ENCODE measurements at places on chromosomes 7 and 10.

GRCh38 chr10:23512355-23513058, 73.6 kb downstream of the OTUD1 start:
- H3K4me3 ChIP-seq = no peak overlapping the region
- H3K27ac ChIP-seq = no peak overlapping the region
- DNase-seq = no peak
- H3K4me1 ChIP-seq = no peaks in the 10 kb centered on the region

GRCh38 chr7:148264933-148265557, 325.5 kb upstream of the C7orf33 start:
- H3K27me3 ChIP-seq = no peaks in the 10 kb centered on the region
- H3K27ac ChIP-seq = no peak overlapping the region
- peak; percentile 57 for DNase-seq

DNA sequence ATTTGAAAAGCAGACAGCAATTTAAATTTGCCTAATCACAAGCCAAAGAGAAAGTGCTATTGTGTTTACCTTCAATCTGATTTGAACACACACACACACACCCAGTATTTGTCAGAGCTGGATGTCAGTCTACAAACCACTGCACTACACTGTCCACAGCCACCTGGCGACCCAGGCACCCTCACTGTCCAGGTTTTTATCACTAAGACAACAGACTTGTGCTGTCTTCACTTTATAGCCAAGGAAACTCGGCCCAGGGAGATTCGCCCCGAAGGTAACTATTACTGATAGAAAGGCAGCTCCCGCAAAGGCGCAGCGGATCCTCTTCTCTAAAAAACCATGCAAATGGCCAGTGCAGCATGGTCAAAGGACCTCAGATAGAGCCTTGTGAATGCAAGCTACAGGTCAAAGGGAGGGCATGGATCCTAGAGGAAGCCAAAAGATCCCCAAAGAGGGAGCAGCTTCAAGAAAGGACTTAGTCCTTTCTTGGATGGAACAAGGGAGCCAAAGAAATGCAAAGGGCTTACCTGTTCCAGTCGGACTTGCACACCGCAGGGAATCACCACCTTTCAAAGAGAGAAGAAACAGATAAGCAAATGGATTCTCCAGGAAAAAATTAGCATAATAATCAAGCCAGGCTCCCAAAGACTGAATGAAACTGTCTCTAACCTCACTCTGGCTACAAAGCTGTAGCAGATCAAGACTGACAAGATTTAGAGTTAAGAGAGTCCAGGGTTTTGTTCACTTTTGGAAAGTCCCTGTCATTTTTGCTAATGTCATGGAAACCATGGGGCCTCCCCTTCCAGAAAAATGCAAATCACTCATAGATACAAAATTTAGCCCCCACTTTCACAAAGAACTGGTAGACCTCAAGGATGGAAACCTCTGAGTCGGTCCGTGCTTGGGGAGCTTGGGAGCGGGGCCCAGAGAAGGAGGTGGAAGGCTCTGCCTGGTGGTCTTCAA, 101.1 kb downstream of the TNS3 start:
- peaks cover 53% of the 10 kb centered on the region for H3K4me1 ChIP-seq
- no peak overlapping the region for H3K27ac ChIP-seq
- DNase-seq = no peak
- H3K27me3 ChIP-seq = no peaks in the 10 kb centered on the region

DNA sequence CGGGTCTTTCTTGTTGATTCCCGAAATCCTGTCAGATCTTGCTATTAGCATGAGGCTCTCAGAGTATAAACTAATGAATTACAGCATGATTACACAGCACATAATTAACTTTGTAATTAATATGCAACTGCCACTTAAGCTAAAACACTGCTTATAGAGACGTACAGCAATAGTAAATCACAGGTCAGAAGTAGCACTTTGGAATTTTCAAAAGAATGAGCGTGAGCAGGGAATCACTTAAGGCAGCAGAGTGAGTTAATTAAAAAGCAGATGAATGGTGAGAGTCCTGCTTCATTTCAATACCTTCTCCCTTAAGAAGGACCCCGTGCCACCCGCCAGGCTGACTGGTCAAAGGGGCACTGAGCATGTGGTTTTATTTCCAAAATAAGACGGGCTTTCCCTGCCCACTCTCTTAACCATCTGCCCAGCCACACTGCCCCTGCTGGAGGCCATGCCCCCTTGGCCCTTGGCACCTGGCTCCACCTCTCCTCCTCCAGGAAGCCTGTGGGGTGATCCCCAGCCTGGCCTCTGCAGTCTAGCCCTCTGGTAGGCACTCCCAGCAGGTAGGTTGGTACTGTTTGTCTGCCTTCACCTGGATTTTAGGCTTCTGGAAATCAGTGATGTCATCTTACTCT, 117.8 kb downstream of the ZMIZ1 start:
- no peaks in the 10 kb centered on the region for H3K27me3 ChIP-seq
- H3K4me1 ChIP-seq = peaks cover 85% of the 10 kb centered on the region
- no peak for DNase-seq
- peak overlapping the region; percentile 76 for H3K27ac ChIP-seq
- no peak overlapping the region for H3K4me3 ChIP-seq

- H3K27me3 ChIP-seq = no peaks in the 10 kb centered on the region
- peaks cover 14% of the 10 kb centered on the region for H3K36me3 ChIP-seq
- no peak overlapping the region for H3K4me3 ChIP-seq
- DNase-seq = no peak
These were observed 2.1 kb downstream of the MRPL32 start for GRCh38 chr7:42934291-42934690.

DNA sequence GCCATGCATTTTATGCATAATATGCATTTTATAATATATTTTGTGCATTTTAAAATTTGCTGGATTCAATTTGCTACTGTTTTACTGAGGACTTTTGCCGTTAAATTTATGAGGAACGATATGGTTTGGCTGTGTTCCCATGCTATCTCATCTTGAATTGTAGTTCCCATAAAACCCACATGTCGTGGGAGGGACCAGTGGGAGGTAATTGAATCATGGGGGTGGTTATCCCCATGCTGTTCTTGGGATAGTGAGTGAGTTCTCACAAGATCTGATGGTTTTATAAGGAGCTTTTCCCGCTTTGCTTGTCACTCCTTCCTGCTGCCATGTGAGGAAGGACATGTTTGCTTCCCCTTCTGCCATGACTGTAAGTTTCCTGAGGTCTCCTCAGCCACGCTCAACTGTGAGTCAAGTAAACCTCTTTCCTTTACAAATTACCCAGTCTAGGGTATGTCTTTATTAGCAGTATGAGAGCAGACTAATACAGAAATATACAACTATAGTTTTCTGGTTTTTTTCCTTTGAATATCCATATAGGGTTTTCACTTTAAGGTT, 201.4 kb upstream of the SH2B2 start:
- no peak overlapping the region for H3K27ac ChIP-seq
- H3K36me3 ChIP-seq = peaks cover 10% of the 10 kb centered on the region
- no peaks in the 10 kb centered on the region for H3K27me3 ChIP-seq
- DNase-seq = no peak
- H3K4me3 ChIP-seq = no peak overlapping the region
- no peaks in the 10 kb centered on the region for H3K4me1 ChIP-seq

- peak; percentile 16 for DNase-seq
- no peaks in the 10 kb centered on the region for H3K4me1 ChIP-seq
- no peaks in the 10 kb centered on the region for H3K36me3 ChIP-seq
- no peak overlapping the region for H3K27ac ChIP-seq
These were observed 370.2 kb downstream of the ARL4A start for GRCh38 chr7:13057462-13058200.

DNA sequence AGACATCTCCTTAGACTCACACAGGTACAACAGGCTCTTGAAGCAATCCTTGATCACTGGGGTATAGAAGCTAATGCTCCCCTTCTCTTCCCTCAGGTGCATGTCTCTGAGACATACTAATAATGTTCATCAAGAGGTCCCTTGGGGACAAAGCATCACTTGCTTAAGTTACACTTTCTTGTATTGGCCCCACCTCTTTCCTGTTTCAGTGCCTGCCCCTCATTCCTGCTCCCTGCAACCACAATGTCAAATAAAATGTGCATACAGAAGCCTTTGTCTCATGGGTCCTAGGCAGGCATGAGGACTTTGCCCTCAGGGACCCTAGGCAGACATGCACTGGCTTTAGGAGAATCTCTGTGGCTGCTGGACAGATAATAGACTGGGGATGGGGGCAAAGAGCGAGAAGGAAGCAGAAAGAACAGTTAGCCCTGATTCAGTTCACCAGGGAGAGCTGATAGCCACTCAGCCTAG, 175.0 kb upstream of the NPY start:
- no peaks in the 10 kb centered on the region for H3K4me1 ChIP-seq
- no peaks in the 10 kb centered on the region for H3K27me3 ChIP-seq
- DNase-seq = no peak
- H3K27ac ChIP-seq = no peak overlapping the region
- no peaks in the 10 kb centered on the region for H3K36me3 ChIP-seq
- H3K4me3 ChIP-seq = no peak overlapping the region

- no peaks in the 10 kb centered on the region for H3K36me3 ChIP-seq
- no peak for DNase-seq
- H3K4me3 ChIP-seq = no peak overlapping the region
- H3K27ac ChIP-seq = no peak overlapping the region
These were observed 229.1 kb downstream of the PLXNA4 start for GRCh38 chr7:132347123-132347522.

GRCh38 chr7:138195151-138195571, 118.9 kb downstream of the AKR1D1 start:
- H3K27me3 ChIP-seq = no peaks in the 10 kb centered on the region
- no peak for DNase-seq
- no peak overlapping the region for H3K4me3 ChIP-seq

DNA sequence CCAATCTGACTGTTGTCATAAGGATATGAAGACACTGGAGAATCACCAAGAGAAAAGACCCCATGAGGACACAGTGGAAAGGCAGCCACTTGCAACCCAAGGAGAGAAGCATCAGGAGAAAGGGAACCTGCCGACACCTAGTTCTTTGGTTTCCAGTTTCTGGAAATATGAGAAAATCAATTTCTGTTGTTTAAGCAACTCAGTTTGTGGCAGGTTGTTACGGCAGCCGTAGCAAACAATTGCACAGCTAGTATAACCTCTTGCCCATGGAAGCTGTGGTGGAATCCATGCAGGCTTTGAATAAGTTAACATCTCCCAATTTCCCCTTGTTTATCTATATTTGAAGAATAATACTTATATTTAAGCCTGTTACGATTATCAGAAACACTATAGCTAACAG, 1103.0 kb upstream of the PHF14 start:
- no peaks in the 10 kb centered on the region for H3K27me3 ChIP-seq
- no peak for DNase-seq
- H3K4me1 ChIP-seq = no peaks in the 10 kb centered on the region
- H3K4me3 ChIP-seq = no peak overlapping the region
- H3K36me3 ChIP-seq = no peaks in the 10 kb centered on the region

DNA sequence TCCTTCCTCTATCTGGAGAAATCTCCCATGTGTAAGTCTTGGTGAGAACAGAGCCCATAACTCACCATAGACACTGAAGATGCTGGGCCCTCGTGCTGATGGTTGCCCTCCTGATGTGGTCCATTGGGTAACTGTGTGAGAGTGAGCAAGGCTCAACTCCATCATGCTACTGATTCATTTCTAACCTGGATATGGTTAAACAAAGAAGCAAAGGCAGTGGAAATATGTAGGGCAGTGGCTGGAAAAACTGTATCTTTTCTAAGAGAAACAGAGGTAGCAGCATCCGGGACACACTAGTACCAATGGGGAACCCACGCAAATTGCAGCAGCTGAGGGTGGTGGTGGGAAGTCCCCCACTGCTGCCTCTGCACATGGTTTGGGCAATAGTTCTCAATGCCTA, 221.7 kb downstream of the KLF6 start:
- no peak for DNase-seq
- H3K27ac ChIP-seq = no peak overlapping the region
- no peaks in the 10 kb centered on the region for H3K36me3 ChIP-seq
- peaks cover 3% of the 10 kb centered on the region for H3K4me1 ChIP-seq

- H3K4me3 ChIP-seq = no peak overlapping the region
- H3K4me1 ChIP-seq = no peaks in the 10 kb centered on the region
- peaks cover 46% of the 10 kb centered on the region for H3K27me3 ChIP-seq
- H3K27ac ChIP-seq = no peak overlapping the region
- DNase-seq = no peak
These were observed 20.4 kb downstream of the PTPRN2 start for GRCh38 chr7:158567153-158567603.

GRCh38 chr10:113499806-113500205, 53.0 kb upstream of the HABP2 start:
- H3K27me3 ChIP-seq = peaks cover 3% of the 10 kb centered on the region
- H3K4me1 ChIP-seq = peaks cover 45% of the 10 kb centered on the region
- no peak for DNase-seq
- H3K27ac ChIP-seq = peak overlapping the region; percentile 85
- H3K4me3 ChIP-seq = no peak overlapping the region

- no peak for DNase-seq
- H3K36me3 ChIP-seq = no peaks in the 10 kb centered on the region
- H3K27ac ChIP-seq = no peak overlapping the region
- H3K4me3 ChIP-seq = no peak overlapping the region
- H3K4me1 ChIP-seq = peaks cover 11% of the 10 kb centered on the region
These were observed 261.7 kb downstream of the C7orf25 start for GRCh38 chr7:42650171-42650570.

DNA sequence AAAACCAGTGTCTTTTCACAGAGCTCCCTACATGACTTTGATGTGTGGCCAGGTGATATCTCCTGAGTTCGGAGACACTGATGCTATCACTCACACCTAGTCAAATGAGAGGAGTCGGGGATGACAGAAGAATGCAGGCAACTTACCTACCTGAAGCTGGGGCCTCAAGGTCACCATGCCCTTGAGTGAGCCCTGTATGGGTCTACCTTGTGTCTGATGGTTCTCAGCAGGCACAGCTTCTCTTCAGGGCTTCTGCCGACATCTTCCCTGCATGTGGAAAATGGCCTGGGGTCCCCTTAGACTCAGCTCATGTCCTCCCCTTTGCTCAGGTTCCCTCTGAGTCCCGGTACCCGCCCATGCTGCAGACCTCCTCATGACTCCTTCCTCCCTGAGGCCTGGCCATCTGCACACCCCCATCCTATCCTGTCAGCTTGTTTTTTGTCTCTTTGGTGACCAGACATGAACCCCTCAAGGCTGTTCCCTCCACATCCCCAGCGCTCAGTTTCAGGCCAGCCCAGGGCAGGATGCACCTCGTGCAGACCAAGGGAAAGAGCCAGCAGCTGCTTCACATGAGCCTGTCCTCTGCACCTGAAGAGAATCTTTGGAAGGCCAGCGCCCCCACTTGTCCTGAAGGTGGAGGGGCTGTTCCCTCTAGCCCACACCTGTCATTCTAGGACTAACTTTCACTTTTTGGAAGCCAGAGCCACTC, 74.6 kb upstream of the GDF10 start:
- H3K27ac ChIP-seq = no peak overlapping the region
- H3K4me1 ChIP-seq = peaks cover 5% of the 10 kb centered on the region
- H3K36me3 ChIP-seq = no peaks in the 10 kb centered on the region
- no peak for DNase-seq
- no peak overlapping the region for H3K4me3 ChIP-seq

GRCh38 chr7:2866601-2867000, 22.5 kb upstream of the GNA12 start:
- no peaks in the 10 kb centered on the region for H3K36me3 ChIP-seq
- no peak overlapping the region for H3K27ac ChIP-seq
- H3K4me1 ChIP-seq = peaks cover 35% of the 10 kb centered on the region
- no peak for DNase-seq

Measured in muscle of leg (tissue), 16 donors.